Left cardiac atrium (tissue), 4 donors: ENCODE measurements at places on chromosomes 5 and 9. TPM values are rescaled to one million over a fixed set of nuclear protein-coding genes. Genes with fewer than 3 reads are reported as not detected.

- no peak for DNase-seq
Measured at GRCh38 chr5:50807661-50808060, 141.2 kb downstream of the PARP8 start.

DNA sequence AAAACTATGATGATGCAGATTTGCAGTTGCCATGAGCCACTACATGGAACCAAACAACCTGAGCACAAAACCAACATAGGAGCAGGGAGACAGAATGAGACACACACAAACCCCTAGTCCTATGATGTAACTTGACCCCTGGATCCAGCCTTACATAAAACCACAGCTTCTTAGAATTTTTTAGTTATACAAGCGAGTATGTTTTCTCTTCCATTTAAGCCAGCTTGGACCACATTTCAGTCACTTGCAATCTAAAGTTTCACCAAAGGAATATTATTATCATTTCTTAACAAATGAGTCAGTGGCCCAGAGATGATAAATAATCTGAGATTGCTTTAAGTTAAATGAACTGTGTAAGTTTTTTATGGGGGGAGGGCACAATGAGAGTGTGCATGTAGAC is 6.8 kb downstream of the SPOCK1 start:
- no peak for DNase-seq

FBP2 gene
- total RNA-seq: 0.31 TPM

SLC12A2 gene
- total RNA-seq: 20.1 TPM

MEIKIN gene
- total RNA-seq: not detected
